A549 treated with ZK216348 at 1 μM for 4 hours (cell line): ENCODE measurements at places on chromosomes 1 and 21. TPM values are rescaled to one million over a fixed set of nuclear protein-coding genes. Genes with fewer than 3 reads are reported as not detected.

Gene OVAAL
- total RNA-seq, result 0.18 TPM in 1 of 5 replicates, not detected in the others

Gene STUM
- not detected in 5 replicates for total RNA-seq

Gene SKI
- 16.8 to 27.1 TPM (median 25.8 TPM) in 5 replicates for total RNA-seq

Gene PADI2
- total RNA-seq, result 1.1 to 1.3 TPM (median 1.1 TPM) in 5 replicates

Gene NT5C1A
- not detected in 5 replicates for total RNA-seq

Gene VCAM1
- total RNA-seq, result 0.06 TPM in 1 of 5 replicates, not detected in the others

Gene CYYR1
- total RNA-seq, result not detected in 5 replicates

Gene TLCD4
- total RNA-seq, result 2.9 to 13.1 TPM (median 9.3 TPM) in 5 replicates

Gene ADAMTS1
- 0.09 to 0.15 TPM (median 0.14 TPM) in 4 of 5 replicates, not detected in the other for total RNA-seq

Gene MMP23B
- total RNA-seq, result 0.39 to 1.5 TPM (median 0.92 TPM) in 4 of 5 replicates, not detected in the other

Gene GFI1
- total RNA-seq, result 0.17 to 0.35 TPM (median 0.26 TPM) in 5 replicates

Gene PHGDH
- total RNA-seq, result 60.6 to 96.5 TPM (median 84.3 TPM) in 5 replicates

Gene FCRLB
- total RNA-seq, result 1.1 to 2.0 TPM (median 1.8 TPM) in 5 replicates

Gene CASZ1
- 0.74 to 3.0 TPM (median 1.7 TPM) in 5 replicates for total RNA-seq

Gene SOX13
- total RNA-seq, result 11.4 to 24.2 TPM (median 19.0 TPM) in 5 replicates

Gene RAP1A
- total RNA-seq, result 22.3 to 40.5 TPM (median 25.4 TPM) in 5 replicates

Gene SLC44A5
- 0.09 to 0.14 TPM (median 0.11 TPM) in 3 of 5 replicates, not detected in the others for total RNA-seq

Gene SLC6A9
- 9.0 to 21.2 TPM (median 16.9 TPM) in 5 replicates for total RNA-seq

Gene LMX1A
- not detected in 5 replicates for total RNA-seq

Gene TBX15
- 0.06 to 0.11 TPM (median 0.09 TPM) in 3 of 5 replicates, not detected in the others for total RNA-seq
